NAMALWA (cell line): ENCODE measurements at places on chromosomes 7 and 10.

- no peak for DNase-seq
Measured at GRCh38 chr10:35192645-35193249, 66.1 kb downstream of the CREM start.

DNA sequence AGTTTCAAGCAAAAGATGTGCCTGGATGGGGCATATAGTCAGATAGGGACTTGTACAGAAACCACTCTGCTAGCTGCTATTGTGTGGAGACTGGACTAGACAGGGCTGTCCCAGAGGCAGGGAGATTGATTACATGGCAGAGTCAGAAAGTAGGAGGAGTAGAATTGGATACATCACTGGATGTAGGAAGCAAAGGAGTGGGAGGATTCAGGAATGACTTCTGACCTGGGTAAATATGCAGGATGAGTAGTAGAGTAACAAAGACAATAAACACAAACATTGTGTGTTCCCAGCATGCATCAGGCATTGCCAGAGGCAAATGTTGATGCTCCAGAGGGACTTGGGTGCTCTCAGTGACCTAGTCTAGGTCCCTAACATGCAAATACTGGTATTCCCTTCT lies 30.9 kb upstream of the MAT1A start:
- DNase-seq: no peak

DNA sequence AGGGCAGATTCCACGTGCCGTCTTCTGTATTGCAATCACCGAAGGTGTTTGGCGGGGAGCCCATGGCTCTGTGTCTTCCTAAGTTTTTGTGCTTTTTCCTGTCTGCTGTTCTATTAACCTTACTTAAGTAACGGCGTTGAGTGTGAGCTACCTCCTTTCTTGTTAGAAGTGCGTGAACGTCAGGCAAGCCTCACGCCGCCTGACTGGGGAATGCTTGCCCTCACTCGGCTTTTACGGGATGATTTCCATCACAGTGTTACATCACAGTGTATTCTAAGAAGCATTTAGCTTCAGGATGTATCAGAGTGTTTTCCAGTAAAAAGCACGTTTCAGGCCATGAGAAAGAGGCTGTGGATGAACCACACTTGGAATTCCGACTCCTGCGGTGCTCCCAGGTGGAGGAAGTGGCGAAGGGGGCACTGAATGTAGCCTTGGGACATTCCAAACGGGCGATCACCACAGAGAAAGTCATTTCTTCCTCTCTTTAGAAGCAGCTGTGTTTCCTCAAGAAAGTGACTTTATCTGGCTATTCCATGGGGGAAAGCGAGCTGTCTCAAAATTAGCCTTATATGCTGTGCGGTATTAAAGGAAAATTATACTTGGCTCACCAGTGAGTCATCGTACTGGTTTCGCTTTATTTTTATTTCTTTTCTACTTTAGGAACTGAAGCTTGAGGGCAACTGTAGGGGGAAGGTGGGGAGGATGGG lies 290.7 kb downstream of the KLF6 start:
- DNase-seq: no peak

- DNase-seq: no peak
Measured at GRCh38 chr7:897771-898376, 21.5 kb downstream of the GET4 start.

DNA sequence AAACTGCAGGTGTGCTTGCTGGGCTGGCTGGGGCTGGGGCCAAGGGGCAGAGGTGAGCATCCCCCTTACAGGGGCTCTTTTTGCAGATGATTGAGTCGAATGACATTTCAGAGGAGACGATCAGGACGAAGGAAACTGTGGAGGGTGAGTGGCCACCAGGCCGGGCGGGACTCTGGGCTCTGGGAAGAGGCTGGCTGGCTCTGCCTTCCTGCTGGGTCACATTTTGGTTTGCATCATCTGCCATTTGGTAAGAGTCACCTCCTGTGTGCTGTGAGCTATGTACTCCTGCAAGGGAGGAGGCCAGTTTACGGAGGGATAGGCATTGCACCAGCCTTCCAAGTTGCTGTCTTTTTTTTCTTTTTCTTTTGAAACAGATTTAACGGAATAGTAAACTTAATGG lies 73.0 kb upstream of the GTF2IRD1 start:
- DNase-seq: no peak

- DNase-seq: no peak
Measured at GRCh38 chr10:72069751-72070526, 18.4 kb downstream of the SPOCK2 start.

DNA sequence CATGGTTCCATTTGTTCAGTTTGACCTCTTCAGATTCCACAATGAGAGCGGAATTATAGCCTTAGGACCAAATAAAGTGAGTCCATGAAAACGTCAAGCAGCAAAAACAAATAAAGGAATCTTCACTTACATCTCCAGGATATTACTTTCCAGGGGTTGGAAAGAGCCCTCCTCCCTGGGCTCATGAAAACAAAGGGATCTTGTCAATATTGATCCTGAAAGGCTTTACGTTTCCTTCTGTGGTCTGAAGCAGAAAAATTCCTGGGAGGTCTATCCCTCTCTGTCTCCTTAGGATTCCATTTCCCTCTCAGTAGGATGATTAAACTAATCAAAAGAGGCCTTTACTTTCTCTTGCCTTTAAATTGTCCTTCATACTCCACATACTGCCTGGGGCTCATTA lies 293.5 kb downstream of the GPAM start:
- no peak for DNase-seq

- peak; percentile 73 for DNase-seq
Measured at GRCh38 chr7:106864298-106865081, 592 bp upstream of the PIK3CG start.

DNA sequence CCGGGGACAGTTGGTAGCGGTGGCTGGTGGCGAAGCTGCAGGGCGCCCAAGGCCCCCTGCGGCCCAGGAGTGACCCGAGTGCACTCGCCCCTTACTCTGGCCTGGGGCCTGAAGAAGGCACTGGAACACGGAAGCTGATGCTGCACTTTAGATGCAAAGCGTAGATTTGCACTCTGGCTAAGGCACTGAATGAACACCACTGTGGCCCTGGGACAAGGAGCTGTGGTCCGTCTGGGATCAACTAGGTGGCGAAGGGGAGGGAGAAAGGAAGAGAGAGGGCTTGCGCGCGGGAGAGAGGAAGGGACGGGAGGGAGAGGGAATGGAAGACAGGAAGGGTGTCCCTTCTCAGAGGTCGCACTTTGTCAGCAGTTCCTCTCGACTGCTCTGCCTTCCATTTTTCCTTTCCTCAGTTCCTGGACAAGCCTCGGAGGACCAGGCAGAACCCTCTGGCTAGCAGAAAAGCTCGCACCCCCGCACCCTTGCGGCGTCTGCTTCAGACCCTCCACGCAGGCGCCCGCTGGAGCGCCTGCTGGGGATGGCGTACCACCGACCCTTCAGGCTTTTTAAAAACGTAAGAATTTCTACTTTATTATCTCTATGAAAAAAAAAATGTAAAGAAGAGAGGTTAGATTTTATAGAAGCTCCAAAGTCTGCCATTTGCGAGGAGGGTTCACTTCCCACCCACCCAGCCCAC lies 1.2 kb downstream of the FERD3L start:
- no peak for DNase-seq

DNA sequence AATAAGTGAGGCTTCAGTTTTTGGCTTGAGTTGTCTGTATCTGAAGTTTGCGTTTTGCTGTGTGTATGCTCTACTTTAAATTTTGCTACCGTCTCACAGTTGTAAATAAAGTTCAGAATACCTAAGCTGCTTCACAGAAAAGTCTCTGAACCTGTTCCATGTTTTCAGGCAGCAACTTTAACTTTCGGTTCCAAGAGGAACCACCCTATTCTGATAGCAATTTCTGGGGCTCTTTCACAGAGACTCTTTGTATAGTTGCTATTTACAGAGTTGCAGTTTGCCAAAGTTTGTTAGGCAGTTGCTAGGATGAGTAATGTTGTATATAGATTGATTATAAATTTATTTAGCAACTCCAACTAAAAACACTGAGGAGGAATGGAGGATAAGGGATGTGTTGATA lies 5.7 kb downstream of the FAM221A start:
- DNase-seq: no peak

- no peak for DNase-seq
Measured at GRCh38 chr7:23332910-23333612, 33.9 kb downstream of the MALSU1 start.

DNA sequence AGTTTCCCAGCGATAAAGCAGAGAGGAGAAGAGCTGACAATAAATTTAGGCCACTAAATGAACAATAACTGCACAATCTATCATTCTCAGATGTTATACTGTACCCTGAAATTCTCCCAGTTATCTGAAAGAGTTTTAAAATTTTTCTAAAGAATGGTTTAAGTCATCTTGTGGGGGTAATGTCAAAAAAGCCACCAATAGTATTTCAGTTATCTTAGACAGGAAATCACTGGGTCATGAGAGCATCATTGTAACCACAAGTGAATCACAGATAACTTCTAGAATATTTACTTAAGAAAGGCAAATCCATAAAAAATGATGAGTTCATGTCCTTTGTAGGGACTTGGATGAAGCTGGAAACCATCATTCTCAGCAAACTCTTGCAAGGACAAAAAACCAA lies 147.1 kb downstream of the DNAJB9 start:
- DNase-seq: no peak

DNA sequence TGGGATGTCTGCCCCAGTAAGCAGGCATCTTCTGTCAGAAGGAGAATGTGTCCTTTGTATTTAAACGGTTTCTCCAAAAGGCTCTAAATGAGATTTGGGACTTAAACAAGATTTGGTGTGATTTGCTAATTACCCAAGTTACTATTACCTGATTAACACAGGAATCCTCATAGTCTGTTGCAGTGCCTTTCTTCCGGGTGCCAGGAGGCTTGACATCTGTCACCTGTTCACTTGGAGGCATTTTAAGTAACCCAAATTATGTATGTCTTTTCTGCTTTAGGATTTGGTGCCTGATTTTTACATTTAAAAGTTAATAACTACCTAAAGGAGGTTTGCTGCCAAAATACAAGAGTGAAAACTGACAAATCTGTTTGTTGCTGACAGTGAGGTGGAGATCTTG lies 587.9 kb upstream of the GALNT17 start:
- DNase-seq: no peak
